Activated naive CD4-positive, alpha-beta T cell treated with anti-CD3 and anti-CD28 coated beads for 36 hours (primary cell): ENCODE measurements at places on chromosomes 12 and 14.

GRCh38 chr12:42794806-42795205 lies 205.3 kb upstream of the PRICKLE1 start:
- no peak for DNase-seq

DNA sequence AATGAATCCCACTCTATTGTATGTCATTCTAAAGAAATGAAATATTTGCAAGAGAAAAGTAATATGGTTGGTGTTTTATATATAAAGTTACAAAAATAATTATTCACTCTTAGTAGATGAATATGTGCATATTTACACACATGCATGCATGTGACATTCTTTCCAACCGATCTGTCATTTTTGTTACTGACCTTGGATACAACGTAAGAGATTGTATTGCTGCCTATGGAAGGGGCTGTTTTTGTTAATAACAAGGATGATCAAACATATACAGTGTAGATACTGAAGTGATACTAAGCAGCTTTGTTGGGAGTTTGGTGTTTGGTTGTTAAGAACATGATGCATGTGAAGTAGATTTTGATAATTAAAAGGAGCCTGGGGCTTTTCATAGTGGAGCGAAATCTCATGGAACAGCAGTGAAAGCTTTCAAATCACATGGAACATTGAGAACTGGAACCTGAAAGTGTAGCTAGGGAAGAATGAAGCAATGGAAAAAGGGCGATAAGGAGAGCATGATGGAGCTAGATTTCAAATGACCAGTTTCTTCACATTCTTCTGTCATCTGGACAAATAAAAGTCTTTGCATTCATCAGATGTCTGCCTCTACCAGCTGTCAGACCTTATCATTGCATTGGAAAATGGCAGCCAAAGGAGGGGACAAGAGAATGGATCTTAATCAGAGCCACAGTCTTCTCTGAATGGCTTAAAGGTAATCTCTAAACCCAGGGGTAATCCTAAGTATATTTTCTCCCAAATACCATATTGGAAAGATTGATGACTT lies 10.0 kb downstream of the BORCS5 start:
- DNase-seq: no peak

DNA sequence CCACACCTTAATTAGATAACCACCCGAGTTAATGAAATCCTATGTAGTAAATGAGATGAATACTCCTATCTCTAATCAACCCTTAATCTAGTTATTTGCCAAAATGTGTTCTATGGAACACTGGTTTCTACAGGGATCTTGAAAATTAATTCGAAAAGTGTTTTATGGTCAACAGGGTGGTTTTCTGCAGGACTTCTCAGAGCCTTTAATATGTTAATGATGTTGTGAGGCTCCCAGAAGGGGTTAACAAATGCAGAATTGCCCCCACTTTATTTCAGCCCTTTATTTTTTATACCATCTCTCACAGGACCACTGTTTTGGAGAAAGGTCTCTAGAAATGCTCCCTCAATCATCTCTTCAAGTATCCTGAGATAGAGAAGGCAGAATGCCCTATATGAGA lies 153.1 kb upstream of the RPH3A start:
- DNase-seq: no peak

GRCh38 chr12:43444940-43445564 lies 107.0 kb downstream of the ADAMTS20 start:
- peak; percentile 72 for DNase-seq

- no peak for DNase-seq
Measured at GRCh38 chr12:128513831-128514230, 246.9 kb downstream of the TMEM132C start.

GRCh38 chr12:6062757-6063735 lies 61.4 kb downstream of the VWF start:
- peak; percentile 68 for DNase-seq

DNA sequence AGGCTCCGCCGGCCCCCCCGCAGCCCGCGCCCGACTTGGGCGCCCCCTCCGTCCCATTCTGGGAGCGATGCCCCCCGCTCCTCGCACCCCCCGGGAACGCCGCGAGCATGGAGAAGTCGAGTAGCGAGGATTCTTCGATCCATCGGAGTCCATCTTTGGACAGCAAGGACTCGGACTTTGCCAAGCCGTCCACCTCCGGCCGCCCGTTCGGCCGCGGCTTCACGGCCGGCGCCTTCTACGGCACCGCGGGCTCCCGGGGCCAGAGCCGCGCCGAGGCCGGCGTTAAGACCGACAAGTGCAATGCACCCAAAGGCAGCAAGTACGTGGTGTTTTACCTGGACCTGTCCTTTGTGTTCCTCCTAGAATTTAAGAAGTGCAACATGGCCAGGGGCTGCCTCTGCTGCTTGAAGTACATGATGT lies 123.6 kb downstream of the TSPAN9 start:
- no peak for DNase-seq

- DNase-seq: no peak
Measured at GRCh38 chr14:47191700-47192099, 483.7 kb downstream of the MDGA2 start.

- DNase-seq: no peak
Measured at GRCh38 chr12:31007153-31007495, 66.5 kb upstream of the DDX11 start.

GRCh38 chr14:35576260-35576659 lies 42.3 kb downstream of the INSM2 start:
- no peak for DNase-seq

DNA sequence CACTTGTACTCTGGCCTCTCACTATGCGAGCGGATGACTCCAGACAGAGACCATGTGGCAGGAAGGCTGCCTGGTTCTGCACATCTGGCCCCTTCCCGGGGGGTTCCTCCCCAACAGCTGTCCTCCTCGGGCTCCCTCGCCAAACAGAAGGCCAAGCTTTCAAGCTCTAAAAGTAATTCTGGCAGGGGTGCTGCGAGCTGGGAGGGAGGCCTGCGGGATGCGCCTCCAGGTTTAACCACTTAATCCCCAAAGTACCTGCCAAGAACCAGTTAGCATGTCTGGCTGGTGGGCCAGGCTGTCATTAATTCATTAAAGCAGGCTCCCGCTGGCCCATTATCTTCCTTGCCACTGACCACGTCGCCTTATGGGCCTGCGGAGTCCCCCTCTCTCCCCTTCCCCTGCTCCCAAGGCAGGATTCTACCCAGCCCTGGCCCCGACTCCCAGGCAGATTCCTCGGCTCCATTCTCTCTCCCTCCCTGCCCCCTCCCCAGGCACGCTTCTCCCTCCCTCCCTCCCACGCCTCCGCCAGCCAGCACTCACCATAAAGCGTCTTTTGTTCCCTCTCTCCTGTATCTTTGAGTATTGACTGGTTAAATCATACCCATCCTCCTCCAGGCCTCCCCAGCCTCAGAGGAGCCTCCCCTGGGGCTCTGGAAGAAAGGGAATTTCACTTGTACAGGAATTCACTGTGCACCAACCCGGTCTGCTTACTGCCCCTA lies 4.9 kb downstream of the HRK start:
- no peak for DNase-seq

GRCh38 chr12:115355301-115355700 lies 671.3 kb upstream of the TBX3 start:
- no peak for DNase-seq
